ENCODE measurements at places on chromosomes 12 and 14.

DNA sequence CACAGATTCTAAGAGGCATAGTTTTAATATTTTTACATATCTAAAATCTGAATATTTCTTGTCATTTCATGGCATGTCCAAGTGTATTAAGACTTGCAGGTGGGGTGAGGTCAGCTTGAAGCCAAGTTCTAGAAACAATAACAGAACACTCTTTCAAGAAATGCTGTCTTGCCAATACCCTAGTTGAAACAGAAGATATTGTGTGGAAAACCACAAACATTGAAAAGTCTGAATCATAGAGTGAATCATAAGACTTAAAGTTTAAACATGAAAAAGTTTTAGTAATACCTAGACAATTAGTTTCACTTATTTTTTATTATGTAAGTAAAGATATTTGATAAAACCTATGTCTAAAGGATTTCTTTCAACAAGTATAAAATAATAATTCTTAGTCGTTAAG lies 191.5 kb upstream of the CAND1 start:
- no peak for DNase-seq

DNA sequence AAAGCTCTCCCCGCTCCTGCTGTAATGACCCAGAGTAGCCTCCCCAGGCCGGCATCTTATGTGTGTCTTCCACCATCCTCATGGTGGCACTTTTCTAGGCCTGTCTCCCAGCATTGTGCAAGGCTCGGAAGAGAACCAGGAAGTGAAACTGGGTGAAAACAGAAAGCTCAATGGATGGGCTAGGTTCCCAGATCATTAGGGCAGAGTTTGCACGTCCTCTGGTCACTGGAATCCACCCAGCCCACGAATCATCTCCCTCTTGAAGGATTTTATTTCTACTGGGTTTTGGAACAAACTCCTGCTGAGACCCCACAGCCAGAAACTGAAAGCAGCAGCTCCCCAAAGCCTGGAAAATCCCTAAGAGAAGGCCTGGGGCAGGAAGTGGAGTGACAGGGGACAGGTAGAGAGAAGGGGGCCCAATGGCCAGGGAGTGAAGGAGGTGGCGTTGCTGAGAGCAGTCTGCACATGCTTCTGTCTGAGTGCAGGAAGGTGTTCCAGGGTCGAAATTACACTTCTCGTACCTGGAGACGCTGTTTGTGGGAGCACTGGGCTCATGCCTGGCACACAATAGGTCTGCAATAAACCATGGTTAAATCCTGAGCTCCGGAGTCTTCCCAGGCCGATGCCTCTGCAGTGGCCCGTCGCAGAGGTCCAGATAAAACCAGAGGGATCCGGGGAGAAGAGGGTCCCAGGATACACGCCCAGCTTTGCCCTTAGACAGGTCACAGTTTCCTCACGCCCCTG lies 15.6 kb downstream of the ACVRL1 start:
- DNase-seq = no peak

DNA sequence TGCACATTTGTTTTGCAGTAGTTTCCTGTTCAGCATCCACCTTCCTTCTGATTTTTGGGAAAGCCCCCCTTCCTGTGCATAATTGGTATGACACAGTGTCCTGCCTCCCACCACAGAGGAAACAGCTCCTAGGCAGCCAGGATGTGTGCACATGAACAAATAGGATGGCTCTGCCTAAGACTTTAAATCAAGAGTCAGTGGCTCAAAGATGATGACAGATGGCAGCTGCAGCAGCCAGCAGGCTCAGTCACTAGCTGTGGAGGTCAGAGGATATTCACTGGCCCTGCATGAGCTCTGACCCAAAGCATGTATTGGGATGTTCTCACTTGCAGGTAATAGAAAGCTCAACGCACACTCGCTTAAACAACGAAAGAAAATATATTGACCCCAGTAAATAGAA lies 90.3 kb downstream of the KCNK10 start:
- DNase-seq = no peak

GRCh38 chr12:56315249-56315621 lies 553 bp downstream of the CNPY2 start:
- DNase-seq = no peak

DNA sequence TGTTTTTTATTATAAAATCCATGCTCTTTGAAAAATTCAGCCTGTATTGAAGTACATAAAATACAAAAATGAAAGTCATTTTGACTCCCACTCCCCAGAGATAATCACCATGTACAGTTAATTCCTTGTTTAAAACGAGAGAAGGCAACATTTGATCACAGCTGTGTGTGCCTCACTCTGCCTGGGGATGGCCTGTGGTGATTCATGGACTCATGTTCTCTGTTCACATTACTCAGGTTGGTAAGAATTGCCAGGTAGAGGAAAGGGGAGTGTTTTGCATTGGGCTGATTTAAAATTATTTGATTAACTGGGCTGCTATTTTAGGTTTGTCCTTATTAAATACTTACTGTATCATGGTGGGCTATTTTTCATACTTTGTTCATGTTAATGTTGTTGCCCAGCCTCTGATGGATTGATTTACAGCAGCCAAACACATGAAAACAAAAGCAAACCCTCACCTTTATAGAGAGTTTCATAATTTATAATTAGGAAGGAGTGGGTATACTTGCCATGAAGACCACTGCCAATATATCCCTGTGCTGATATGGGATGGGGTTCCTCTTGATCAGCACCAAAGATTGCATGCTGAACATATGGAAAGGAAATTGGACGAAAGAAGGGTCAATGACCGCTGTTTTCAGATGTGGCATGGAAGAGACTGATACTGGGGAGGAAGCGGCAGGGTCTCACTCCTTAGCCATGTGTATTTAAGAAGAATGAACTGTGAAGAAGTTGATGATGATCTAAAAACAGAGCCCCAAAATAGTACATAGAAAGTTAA lies 3.0 kb downstream of the ZBTB1 start:
- DNase-seq = no peak

DNA sequence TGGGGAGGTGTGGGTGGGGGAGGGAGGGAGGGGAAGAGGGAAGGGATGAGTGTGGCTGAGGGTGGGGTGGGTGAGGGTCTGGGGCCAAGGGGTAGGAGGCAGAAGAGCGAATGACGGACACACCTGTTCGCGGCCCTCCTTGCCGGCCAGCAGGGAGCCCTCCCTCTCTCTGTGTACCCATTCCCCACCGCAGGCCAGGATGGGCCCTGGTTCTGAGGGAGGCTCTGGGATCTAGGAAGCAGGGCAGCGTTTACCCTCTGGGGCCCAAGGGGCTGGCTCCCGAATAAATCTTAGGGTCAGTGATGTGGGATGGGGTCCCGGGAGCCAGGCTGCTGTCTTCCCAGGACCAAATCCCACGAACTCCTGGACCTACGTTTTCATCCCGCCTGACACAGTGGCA lies 46.0 kb upstream of the ESRRB start:
- no peak for DNase-seq

- DNase-seq = no peak
Measured at GRCh38 chr14:24806061-24806678, 172.2 kb upstream of the GZMB start.

DNA sequence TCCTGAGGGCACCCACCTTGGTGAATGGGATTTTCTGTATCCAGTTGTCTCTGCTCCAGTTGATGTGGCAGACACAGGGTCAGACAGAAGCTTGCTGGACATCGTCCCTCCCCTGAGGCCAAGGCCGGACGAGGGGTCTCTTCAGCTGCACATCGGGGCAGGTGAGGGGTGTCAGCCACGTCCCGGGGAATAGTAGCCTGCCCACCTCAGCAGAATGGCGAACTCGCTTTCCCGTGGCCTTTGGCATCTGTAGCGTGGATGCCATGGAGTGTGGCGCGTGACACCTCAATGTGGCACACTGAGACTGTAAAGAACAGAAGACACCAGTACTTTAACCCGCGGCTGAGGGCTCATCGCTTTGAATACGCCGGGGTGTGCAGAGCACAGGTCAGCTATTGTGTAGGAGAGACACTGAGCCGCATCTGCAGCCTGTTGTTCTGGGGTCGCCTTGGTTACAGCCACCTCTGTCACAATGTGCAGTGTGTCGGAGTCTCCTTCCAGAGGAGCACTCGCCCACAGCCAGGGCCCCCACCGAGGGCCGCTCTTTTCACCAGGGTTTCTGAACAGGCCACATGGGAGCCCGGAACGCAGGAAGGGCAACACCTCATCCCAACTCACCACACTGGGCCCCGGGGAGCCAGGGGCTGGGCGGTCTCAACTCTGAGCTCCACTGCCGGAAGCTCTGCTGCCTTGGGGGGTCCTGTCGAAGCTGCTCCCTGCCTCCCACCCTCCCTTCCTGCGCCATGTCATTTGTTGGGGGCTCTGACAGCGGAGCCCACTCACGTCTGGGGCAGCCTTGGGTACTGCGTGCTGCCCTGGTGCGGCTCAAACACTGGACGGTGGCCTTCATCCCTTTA lies 77.0 kb downstream of the ADGRD1 start:
- no peak for DNase-seq

GRCh38 chr12:124543052-124543589 lies 24.3 kb downstream of the NCOR2 start:
- DNase-seq = no peak

GRCh38 chr12:23631786-23632377 lies 317.6 kb downstream of the SOX5 start:
- no peak for DNase-seq

GRCh38 chr14:68955851-68956179 lies 23.3 kb downstream of the ACTN1 start:
- DNase-seq = no peak

DNA sequence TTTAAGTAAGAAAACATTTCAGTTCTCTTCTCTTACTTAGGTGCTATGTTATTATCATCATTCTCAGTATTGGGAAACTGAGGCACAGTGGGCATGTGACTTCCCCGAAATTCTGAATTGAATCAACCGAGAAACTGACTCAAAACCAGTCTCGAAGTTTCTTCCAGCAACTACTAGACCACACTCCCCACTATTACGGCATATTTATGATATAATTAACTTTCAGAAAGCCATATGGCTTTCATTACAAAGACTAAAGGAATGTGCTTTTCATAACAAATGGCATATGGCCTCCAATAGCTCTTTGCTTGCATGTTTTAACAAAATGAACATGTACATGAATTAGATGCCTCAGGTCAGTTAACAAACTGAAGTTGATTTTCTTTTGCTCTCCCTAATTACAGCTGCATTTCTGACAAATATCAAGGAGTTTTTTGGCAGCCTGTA lies 182.9 kb upstream of the SLC38A2 start:
- DNase-seq = no peak

GRCh38 chr12:125387206-125387605 lies 322.0 kb downstream of the AACS start:
- no peak for DNase-seq

DNA sequence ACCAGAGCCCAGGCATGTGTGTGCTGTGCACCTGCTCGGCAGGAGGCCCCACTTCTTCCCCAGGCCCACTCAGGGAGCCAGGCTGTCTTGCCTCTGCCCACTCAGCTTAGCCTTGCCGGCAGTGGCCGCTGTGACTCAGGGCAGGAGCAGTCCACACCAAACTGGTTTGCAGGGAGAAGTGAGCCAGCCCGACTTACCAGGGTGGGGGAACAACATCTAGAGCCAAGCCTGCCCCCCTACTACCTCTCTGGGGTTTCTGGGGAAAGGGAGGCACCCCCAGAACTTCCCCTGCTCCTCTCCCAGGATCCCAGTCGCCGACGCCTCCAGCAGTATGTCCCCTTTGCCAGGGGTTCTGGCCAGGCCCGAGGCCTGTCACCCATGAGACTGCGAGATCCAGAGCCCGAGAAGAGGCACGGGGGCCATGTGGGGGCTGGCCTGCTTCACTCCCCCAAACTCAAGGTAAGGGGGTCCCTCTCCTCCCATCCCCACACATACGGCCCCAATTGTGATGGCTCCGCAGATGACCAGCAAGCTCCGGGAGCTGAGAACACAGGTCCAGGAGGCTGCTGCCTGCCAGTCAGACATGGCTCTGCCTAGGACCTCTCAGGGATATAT lies 3.0 kb downstream of the PLEKHG6 start:
- DNase-seq = no peak

DNA sequence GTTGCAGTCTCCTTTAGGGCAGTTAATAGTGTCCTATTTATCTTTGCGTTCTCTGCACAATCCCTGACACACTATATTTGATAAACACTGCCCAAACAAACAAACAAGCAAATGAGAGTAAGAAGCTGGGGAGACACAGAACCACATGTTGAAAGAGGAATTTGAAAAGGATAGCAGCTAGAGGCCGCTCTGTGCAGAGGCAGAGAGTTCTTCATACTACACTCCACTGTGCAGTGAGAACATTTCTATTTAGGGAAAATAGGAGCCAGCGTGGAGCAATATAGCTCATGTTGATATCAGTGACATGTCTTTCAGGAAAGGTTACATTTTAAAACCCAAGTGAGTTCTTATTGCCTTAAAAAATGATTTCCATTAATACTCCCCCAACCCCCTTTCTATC lies 140.3 kb upstream of the SEL1L start:
- DNase-seq = no peak

Measured in activated CD4-positive, alpha-beta T cell treated with anti-CD3 and anti-CD28 coated beads for 1 hour (primary cell).